ENCODE measurements at places on chromosomes 6 and 20.

DNA sequence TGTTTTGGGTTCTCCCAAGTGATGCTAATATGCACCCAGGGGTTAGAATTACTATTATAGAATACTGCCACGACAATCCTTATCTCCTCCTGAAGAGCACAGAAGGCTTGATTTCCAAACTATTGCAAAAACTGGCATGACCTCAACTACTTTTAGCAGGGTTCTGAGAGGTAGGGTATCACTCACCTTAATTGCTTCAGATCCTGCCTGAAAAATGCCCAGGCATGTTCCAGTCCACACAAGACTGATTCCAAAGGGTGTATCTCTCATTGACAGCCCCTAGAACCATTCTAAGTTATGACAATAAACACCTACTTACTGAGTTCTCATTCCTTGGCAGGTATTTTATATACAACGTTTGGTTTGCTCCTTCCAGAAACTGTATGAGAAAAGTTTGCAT lies 5.0 kb upstream of the DSE start:
- no peak for DNase-seq

DNA sequence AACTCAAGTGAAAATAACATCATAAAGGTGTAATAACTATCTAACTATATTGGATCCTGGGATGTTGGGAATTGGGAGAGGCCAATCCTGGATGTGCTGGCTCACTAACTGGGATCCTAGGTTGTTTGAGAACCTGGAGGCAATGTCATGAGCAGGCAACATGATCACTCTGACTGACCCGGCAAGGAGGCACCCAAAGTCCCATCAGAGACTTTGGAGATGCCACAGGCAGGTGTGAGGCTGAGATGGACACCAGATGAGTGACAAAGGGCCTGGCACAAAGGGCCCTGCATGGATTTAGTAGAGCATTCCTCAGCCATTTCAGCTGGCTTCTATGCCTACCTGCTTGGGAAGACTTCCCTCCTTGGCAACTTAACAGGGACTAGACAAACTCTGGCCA lies 38.4 kb upstream of the MYLIP start:
- no peak for DNase-seq

DNA sequence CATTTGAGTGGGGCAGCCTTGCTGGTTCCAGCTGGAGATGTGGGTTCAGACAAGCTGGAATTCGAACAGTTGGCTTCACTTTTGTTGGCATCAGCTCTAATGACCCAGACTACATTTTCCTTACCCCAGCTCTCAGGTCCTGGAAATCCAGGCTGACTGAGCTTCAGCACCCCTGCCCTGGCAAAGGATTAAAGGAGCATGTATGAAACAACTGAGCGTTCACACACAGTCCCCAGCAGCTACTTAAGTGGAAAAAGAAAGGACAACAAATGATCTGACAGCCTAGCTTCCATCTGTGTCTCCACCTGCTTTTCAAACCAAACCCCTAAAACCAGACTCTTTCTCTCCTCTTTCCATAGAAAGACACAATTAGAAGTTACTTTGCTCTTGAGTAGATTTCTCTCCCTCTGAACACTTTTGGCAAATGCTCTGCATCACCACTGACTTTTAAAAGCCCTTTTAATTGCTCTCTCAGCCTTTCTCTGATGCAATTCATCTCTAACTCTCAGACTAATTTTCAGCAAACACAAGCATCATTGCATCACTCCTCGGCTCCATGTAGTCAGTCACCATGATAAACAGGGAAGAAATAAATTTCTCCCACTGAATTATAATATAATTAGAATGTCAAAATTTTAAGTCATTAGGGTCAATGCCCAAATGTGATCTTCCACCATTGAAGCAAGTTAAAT lies 28.1 kb downstream of the ROS1 start:
- peak; percentile 8 for DNase-seq

- DNase-seq: no peak
These were observed 263.6 kb downstream of the CD83 start for GRCh38 chr6:14380901-14381828.

- DNase-seq: no peak
These were observed 86.5 kb upstream of the TNFAIP3 start for GRCh38 chr6:137780447-137781034.

DNA sequence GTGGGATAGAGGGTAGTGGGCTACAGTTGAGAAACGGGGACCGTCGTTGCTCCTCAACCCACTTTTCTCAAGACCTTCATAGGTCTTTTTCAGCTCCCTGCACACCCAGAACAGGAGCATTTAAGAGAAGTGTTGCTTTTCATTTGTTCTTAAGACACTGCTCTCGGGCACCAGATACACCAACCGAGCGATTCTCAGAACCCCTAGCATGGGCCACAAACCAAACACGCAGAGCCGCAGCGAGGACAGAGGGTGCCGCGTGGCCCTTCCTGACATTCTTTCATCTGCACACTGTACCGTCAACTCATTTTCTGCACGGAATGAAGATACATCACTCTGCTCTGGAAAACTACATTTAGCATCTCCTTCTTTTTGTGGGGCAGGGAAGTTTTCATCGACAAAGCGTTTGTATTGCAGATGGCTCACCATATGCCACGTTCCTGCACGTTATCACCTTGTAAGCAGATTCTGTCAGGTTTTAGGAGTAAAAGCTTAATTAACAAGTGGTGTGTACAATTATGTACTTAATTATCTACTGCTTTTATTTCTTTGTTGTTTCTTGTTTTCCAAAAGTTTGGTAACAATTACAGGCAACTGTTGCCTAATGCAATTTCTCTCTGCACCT lies 70.4 kb upstream of the MLN start:
- no peak for DNase-seq

- DNase-seq: no peak
These were observed 42.1 kb upstream of the SLC22A3 start for GRCh38 chr6:160305926-160306713.

DNA sequence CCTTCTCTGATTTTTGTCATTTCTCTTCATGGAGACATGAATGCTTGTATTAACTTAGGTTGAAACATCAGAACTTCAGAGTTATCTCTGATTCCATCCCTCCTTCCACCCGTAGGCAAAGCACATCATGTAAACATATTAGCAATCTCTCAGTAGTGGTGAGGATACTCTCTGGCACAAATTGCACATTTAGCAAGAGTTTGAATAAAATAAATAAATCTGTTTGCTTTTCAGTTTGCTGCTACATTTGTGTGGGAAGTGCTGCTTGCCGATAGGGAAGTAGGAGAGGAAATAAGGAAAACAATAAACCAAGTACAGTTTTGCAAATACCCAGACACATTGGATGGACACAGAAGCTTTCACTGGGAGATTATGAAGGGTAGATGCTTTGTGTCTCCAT lies 359.0 kb downstream of the BCKDHB start:
- no peak for DNase-seq

DNA sequence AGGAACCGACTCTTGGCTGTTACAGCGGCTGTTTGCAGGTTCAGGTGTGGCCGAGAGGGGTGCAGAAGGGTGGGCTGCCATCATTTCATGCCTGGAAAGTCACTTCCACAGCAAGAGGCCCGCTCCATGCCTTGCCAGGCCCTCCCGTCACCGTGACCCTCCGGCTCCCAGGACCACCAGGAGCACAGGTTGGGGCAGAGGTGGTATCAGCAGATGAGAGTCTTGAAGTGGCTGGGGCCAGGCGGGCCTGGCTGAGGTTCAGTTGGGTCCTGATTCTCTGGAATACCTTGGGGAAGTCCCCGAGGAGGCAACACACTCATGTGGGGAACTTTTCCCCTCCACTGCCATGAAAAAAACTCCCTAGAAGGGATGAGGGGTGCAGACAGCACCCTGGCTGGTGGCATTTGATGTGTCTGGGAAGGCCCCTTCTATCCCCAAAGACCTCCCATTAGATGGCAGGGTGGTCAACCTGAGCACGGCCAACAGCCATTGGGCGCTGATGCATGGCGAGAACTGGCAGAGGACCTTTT lies 34.2 kb upstream of the IRF4 start:
- no peak for DNase-seq

- DNase-seq: no peak
These were observed 40.5 kb downstream of the ARMC2 start for GRCh38 chr6:108888745-108889144.

DNA sequence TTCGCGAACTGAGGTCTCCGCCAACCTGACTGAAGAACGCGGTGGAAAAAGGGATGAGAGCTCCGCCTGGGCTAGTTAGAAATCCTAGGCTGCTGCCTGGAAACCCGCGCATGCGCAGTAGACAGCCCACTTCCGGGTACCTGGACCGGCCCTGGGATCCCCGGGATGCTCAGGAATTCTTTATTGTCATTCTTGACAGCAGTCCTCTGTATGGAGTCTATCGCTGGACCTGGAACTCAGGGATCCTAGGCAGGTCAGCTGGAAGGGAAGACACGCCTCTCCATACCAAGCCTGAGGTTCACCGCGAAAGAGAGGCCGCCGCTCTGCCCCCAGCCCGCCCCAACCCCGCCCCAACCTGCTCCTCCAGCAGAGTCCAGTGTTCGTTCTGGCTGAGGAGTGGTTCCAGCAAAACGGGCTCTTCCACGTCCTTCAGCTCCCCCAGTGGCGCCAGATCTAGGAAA lies 1379.2 kb upstream of the DEFB115 start:
- DNase-seq: no peak

DNA sequence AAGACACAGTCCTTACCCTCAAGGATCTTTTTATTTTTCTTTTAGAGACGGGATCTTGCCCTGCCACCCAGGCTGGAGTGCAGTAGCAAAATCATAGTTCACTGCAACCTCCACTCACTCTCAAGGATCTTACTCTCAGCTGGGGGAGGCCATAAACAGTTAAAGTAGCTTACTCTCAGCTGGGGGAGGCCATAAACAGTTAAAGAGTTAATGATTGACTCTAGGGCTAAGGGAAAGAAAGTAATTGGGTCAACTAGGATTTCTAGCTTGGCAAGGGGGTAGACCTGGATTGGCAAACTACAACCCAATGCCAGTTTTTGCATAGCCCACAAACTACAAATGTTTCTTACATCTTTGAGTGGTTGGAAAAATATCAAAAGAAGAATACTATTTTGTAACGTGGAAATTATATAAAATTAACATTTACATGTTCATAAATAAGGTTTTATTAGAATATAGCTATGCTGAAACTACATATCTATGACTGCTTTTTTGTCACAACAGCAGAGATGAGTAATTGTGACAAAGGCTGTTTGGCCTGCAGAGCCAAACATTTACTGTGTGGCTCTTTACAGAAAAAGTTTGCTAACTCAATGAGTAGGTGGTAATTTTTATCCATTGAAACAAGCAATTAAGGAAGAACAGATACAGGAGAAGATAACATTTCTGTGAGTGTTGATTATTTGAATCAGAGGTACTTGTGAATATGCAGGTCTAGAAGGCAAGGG lies 46.4 kb downstream of the PTPRA start:
- DNase-seq: no peak

GRCh38 chr6:16964553-16965499 lies 137.0 kb upstream of the STMND1 start:
- DNase-seq: peak; percentile 70

DNA sequence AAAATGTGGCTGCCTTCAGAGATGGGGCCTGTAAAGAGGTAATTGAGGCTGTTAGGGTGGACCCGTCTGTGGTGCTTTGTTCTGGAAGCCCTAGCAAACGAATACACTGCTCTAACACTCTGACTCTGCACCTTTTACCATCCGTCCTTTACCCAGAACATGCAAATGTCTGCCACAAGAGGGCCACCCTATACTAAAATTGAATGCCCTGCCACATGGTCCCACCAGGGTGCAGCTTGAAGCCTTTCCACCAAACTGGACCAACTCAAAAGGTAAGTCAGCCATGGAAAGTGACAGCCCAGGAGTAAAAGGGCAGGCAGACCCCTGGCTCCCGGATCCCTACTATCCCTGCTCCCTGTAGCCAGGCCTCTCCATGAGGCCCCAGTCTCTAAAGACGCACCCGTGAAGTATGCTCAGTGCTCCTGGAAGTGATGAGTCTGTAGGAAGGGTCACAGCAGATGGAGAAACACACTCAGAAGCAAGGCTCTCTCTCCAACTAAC lies 5.8 kb upstream of the BFSP1 start:
- peak; percentile 87 for DNase-seq

DNA sequence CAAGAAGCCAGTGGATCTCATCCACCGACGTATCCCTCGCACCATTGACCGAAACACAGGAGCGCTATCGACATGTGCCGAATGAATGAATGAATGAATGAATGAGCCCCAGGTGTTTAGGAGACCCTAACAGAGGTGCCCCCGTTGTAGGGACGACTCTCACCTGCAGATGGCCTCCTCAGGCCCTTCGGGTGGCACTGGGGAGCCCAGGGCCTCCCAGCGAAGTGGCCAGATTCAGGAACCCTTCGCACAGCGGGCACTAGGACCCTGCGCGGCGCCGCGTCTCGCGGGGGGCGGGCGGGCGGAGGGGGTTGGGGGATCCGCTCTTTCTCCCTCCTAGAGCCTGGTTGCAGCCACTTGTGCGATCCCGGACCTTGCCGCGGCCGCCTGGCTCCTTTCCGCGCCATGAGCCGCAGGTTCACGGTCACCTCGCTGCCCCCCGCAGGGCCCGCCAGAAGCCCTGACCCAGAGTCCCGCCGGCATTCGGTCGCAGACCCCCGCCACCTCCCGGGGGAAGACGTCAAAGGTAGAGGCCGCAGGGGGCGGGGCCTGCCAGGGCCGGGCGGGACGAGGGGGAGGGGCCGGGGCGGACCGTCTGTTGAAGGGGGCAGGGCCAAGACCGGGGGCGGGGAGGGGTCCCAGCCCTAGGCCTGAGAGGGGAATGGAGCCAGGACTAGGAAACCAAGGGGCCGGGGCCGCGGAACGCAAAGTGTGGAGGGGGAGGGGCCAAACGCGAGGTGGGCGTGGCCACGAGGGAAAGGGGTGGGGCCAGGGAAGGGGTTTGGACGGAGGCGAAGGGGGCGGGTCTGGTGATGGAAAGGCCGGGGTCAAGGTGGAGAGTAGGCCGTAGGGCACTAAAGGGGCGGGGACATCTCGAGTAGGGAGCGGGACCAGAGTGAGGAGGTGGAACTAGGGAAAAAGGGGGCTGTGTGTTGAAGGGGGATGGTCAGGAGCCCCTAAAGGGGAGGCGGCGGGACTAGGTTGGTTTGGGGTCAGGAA lies 7.4 kb upstream of the SLC12A5 start:
- peak; percentile 55 for DNase-seq

GRCh38 chr6:5778317-5778857 lies 228.3 kb downstream of the NRN1 start:
- no peak for DNase-seq

- DNase-seq: peak; percentile 31
These were observed 22.5 kb upstream of the C6orf58 start for GRCh38 chr6:127554435-127555006.

Measured in GM03348 (cell line).